ENCODE measurements at places on chromosomes 6 and 20. TPM values are rescaled to one million over a fixed set of nuclear protein-coding genes. Genes with fewer than 3 reads are reported as not detected.

The IPCEF1 gene
- polyA plus RNA-seq = 1.2 TPM

The DSP gene
- 6.8 TPM for polyA plus RNA-seq

The PAK5 gene
- polyA plus RNA-seq = 0.20 TPM

The NNAT gene
- 532 TPM for polyA plus RNA-seq

GRCh38 chr20:59069026-59069425 lies 26.4 kb upstream of the PRELID3B start:
- no peak for DNase-seq

DNA sequence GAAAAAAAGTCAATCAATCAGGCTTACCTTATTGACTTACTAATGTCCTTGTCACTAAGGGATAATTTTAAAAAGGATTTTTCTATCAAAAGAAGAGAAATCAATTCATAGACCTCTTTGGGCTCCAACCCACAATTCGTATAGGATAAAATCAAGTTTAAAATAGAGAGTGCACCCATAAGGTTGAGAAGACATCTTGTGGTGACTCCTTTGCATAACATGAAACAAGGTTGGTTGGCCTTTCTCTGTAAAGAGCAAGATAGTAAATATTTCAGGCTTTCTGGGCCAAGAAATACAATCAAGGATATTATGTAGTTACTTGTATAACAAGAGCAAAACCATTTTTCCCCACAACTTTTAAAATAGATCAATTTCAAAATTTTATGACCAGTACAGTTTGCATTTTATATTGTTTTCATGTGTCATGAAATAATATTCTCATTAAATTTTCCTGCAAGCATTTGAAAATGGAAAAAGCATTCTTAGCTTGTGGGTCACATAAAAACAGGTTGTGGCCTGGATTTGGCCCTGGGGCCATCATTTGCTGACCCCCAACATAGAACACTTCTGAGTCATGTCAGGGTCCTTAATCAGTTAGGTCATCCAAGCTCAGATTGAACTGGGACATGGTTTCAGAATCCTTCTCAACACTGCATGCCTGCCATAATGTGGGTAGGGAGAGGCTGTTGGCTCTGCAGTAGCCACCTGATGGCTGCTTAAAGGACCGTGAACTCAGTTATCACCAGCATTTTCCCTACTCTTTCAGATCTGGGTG lies 76.7 kb downstream of the MYB start:
- no peak for DNase-seq

GRCh38 chr6:121730616-121731015 lies 295.2 kb downstream of the GJA1 start:
- DNase-seq = no peak

Data from muscle of leg (tissue), 16 donors.